D721Med (cell line): ENCODE measurements at places on chromosomes 1 and 21.

- no peak for DNase-seq
These were observed at the start of gene SGIP1 for GRCh38 chr1:66533804-66534740. Gene SGIP1, plus strand, starts transcription at chr1:66534153. Its CDS starts 206 bp downstream, at chr1:66534359.

- DNase-seq = no peak
These were observed 11.4 kb downstream of the PADI3 start for GRCh38 chr1:17260264-17260663.

GRCh38 chr1:17596651-17597509, 57.4 kb downstream of the ARHGEF10L start:
- no peak for DNase-seq

GRCh38 chr1:102970496-102971078, 137.7 kb downstream of the COL11A1 start:
- DNase-seq = no peak

GRCh38 chr1:42165511-42166210, 1.1 kb upstream of the GUCA2A start:
- no peak for DNase-seq

DNA sequence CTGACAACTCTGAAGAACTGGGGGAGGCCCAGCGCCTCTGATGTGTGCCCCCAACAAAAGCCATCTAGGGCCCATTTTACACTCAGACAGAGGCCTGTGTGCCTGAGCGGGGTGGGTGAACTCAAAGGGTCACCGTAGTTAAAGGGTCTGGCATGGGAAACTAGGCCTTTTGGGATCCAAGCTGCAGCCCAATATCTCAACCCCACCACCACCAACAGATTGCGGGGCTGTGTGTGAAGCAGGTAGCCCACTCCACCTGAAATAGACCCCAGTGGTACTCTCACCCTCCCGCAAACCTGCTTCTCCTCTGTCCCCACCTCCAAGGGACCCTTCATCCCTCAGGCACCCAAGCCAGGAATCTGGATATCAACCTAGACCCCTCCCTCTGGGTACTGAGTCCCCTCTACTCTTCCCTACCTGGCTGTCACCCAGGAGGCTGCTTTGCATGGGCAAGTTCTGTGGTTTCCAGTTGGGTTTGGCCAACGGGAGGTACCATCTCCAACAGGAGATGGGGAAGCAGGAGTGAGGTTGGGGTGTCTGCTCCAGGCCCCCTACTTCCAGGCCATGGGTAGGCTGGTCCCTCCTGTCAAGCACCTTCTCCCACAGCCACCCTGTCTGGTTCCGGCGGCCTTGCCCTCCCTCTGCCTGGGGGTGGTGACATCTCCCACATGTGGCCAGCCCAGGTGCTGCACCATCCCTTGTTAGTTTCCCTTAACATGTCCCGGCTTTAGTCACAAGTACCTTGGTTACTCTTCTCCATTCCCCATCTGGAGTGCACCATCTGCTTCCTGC, 35.2 kb upstream of the LRP8 start:
- DNase-seq = no peak
